ENCODE measurements at places on chromosomes 13 and 19.

DNA sequence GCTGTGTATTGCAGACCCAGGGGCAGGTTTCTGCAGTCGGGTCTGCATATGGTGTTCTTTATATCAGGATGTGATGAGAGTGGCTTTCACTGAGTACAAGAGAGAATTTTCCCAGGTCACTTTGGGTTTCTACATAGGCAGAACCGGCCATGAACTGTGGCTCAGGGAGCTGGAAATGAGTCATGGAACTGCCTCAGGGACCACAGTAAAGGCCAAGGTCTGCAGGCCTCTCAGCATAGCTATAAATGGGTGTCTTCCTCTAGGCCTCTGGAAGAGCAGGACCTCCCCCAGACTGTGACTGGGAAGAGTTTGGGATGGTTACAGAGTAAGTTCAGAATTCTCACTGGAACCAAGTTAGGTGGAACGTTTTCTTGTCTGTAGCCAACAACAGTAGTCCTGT is 51.8 kb upstream of the ZNF681 start:
- no peak for DNase-seq

DNA sequence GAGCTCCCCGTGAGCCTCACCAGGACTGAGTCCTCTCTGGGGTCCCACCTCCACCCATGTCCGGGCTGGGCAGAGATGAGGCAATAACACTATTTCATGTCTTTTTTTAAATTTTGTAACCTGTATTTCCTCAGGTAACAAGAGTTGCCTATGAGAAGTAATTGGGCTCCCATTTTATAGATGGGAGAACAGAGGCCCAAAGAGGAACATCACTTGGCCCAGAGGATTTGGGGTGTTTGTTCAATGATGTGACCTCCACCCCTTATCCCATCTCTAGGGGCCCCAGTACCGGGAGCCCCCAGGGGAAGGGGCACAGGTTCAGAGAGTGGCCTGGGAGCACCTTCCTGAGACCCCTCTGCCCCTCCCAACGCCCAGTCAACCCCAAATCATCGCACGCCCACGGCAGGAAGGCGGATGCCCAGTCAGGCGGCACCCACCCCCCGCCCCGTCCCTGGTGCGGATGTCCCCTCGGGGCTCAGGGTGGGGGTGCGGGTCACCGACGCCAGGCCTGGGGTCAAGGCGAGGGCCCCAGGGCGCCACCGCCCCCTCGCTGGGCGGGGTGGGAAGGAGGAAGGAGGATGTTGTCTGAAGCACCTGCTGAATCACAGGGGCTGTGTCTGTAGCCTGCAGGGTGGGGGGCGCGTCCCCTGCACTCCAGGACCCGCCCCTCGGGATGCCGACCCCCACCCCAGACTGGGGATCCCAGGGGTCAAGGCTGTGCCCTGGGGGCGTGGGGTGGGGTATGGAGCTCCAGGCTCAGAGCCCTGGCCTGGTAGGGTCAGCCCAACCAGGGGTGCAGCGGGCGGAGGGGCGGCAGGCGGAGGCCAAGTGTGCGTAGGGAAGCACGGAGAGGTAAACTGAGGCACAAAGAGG is 9.0 kb upstream of the CIRBP start:
- no peak for DNase-seq

DNA sequence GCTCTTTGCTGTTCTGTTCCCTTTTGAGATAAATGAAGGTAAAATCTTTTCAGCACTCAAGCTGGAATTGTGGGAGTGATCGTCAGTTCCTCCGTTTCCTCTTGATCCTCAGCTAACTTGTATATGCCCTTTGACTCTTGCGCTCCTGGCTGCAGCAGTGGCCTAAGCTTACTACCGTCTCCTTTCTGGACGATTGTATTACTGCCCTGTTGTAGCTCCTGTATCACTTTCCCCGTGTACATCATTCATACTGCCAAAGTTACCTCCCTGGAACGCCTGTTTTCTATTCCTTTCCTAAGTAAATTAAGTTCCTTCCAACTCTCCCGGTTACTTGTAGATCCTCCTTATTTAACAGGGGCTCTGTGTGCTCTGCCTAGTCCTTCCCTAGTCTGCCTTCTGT is 36.9 kb downstream of the WASF3 start:
- no peak for DNase-seq

- DNase-seq, result no peak
Measured at GRCh38 chr19:1511318-1512317, 1.2 kb downstream of the ADAMTSL5 start.

DNA sequence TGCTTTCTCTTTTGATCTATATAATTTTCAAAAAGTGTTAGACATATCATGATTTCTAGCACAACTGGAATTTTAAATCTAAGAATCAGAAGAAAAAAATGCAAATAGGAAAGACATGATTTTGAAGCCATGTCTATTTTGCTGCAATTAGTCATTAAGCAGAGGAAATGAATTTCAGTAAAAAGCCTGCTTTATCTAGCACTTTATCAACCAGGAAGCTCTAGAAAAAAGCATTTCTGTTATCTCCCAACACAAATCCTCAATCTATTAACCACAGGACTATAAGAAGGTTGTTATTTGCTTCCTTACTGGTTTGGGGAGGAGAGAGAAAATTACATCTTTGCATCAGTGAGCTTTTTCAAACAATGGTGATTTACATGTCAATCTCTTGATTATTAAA is 716.7 kb downstream of the DIAPH3 start:
- DNase-seq, result peak; percentile 6

DNA sequence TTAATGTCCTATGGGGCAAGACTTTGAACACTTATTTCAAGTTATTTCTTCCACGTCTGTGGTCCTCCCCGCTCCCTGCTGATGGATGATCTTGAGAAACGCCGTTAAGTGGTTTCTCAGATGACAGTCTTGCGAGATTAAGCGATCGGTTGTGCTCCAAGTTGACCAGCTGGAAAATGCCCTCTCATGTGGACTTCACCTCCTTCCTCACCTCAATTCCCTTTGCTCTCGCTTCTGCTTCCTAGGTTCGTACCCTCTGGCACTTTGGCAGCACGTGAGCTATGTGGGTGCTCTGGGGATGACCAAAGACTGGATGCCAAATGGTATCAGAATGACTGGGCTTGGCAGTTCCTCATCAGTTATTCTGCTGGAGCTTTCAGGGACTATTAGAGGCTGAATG is 480.0 kb downstream of the ZNF536 start:
- no peak for DNase-seq

GRCh38 chr19:5308451-5309437 is 31.9 kb downstream of the PTPRS start:
- peak; percentile 83 for DNase-seq

DNA sequence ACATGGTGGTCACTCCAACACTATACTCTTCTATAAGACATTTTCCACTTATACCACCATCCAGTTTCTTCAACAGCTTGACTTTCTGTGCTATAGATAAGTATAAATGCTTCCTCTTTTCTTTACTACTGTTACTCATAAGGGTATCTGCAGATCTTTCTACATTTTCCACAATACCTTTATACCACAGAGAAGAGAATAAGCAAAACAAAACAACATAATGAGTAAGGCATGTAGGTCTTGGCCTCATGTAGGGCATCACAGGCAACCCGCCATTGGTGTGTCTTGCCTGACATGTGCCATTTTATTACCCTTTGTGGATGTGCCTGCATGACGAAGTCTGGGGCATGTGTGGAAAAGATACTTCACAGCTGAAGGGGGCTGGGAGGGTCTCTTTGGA is 265.3 kb upstream of the STARD13 start:
- no peak for DNase-seq

DNA sequence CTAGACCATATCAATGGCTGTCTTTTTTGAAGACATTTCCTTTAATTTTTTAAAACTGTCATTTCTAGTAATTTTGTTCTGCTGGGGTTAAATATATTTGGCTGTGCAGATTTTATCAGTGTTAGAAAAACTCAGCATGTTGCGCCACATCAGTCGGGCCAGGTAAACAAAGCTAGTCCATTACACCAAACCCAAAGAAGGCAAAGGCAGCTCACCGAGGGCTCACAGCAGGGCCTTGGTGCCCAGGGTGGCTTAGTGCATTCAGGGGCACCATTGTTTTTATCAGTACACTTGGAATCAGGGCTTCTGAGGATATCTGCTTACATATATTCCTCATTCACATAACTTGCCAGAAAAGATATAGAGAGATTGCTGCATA is 22.2 kb downstream of the SPATA13 start:
- no peak for DNase-seq

GRCh38 chr13:51636349-51636890 is 52.2 kb downstream of the WDFY2 start:
- DNase-seq, result no peak

DNA sequence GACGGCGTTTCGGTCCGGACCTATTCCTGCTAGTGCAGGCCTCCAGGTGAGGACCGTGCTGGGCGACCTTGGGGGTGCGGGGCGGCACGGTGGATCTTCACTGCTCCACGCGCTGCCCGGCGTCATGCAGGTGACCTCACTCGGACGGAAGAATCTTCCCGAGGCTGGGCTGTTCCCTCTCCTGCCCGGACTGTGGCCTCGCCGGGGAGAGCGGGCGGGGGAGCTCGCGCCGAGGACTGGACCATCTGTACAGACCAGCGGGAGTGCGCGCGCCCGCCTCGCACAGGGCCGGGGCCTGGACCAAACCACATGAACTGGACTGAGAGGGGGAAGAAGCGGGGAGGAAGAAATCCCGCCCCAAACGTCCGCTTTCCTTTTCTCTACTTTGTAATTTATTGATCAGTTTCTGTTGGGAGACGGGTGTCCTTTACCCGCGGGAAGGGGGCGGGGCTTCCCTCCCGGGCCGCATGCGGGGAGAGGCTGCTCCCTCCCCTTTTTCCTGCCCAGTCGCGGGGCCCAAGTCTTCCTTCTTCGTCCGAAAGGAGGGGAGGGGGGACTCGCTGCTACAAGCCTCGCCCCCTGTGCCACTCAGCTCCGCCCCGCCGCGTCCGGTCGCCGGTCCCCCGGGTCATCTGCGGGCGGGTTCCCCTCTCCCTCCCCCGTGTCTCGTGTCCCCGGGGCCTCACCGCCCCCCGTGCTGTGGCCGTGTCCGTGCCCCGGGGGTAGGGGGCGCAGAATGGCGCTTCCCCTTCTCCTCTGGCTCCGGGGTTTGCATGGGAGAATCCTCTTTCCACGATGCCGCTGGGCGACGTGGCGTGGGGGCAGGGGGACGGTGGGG is 4.9 kb downstream of the HRC start:
- peak; percentile 85 for DNase-seq

- DNase-seq, result no peak
Measured at GRCh38 chr13:40350283-40350992, 316.0 kb downstream of the FOXO1 start.

- DNase-seq, result no peak
Measured at GRCh38 chr19:29495091-29495490, 30.7 kb upstream of the VSTM2B start.

DNA sequence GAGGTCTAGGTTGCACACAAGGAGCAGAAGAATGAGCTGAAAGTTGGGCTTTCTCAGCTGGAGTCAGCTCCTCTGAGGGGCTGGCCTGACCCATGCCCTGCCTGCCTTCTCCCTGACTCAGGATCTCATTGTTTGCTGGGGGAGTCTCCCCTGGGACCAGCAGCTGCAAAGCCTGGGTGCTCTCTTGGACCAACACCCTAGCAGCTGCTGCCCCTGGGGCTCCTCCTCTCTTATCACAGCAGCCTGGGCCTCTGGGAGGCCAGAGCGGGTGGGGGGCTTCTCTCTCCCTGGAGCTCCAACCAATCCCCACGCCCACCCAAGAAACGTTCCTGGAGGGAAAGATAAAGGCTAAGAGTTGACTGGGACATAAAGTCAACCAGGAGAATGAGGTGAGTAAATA is 1.6 kb upstream of the FCGBP start:
- no peak for DNase-seq

DNA sequence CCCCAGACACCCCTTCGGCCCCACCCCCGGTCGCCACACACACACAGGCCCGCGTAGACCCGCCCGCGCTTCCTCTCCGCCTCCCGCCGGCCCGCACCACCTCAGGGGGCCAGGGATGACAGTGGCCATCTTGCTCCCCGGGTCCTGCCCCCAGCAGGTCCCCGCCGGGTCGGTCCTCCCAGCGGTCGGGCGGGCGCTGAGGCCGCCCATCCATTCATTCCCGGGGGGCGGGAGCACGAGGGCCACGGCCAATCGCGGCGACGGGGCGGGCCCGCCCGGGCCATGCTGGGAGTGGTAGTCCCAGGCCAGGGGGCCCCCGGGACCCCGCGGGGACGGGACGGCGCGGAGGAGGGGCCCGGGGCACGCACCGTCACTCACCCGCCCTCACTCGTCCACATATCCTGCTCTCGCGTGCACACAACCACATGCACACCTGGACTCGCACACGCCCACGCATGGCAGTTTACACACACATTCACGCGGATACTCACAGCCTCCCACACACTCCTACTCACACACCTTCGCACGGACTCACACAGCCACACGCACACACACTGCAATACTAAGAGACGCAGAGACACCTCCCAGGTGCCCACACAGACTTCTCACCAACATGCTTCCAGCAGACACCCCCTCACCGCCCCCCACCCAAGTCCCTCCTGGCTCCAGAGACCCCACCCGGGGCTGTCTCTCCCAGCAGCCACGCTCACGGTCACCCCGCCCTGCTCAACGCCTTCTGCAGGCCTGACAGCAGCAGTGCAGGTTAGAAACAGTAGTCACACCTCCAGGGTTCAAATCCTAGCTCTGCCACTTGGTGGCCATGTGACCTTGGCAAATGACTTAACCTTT is at the start of gene DPF1:
Gene DPF1, minus strand, starts transcription at position 209 of the 849 bp plus-strand sequence. Its CDS starts 80 bp downstream, at position 129.
- DNase-seq, result peak; percentile 81

- no peak for DNase-seq
Measured at GRCh38 chr19:2645826-2646225, 56.7 kb downstream of the GNG7 start.

DNA sequence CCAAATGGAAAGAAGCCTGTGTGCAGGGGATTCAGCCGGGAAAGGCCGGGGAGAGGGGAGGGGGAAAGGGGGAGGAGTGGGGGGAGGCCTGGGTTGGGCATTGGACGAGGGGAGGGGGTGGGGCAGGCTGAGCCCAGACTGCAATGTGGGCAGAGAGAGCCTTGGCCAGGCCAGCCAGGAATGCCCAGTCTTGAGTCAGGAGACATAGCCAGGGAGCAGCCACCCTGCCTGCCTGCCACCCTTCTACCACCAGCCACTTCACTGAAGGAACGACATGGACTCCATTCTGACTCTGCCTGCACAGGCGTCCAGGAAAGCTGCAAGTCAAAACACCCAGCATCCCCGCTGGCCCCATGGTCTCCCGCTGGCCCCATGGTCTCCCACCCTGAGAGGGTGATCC is 498 bp downstream of the PROZ start:
- DNase-seq, result no peak

DNA sequence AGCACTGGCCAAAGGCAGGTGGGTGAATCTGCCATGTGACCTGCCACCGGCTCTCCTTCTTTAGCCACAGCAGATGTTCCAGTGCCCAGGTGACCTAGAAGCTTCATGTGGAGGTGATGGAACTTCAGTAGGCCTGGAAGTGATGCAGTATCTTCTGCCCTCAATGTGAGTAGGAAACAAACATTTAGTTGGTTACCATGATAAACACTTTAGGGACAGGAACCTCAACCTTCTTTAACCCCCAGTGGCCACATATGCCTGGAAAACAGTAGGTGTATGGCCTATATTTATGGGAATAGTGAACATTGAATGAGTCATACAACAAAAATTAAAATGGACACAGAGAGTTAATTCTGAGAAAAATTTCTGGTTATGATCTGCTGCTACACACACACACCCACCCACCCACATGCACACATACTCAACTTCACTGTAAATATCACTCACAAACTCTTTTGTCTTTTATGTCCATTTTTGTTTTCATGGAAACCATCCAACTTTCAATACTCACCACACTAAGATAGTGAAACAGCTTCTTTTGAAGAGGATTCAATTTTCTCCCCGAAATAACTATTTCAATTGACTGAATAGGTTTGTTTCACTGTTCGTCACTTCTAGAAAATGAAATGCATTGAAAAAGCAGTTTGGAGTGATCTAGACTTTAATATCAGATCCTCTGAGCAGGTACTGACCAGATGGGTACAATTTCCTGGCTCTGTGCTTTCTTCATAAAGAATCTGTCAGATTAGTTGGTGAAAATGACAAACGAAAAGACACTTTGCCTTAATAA is 97.3 kb downstream of the STARD13 start:
- DNase-seq, result no peak

Measured in fibroblast of skin of back (primary cell).